ENCODE measurements at places on chromosomes 6 and 20.

- no peak for DNase-seq
Observed at GRCh38 chr6:26028746-26029569, 58.3 kb upstream of the HFE start.

GRCh38 chr6:111201764-111202163 is 114.5 kb downstream of the SLC16A10 start:
- no peak for DNase-seq

DNA sequence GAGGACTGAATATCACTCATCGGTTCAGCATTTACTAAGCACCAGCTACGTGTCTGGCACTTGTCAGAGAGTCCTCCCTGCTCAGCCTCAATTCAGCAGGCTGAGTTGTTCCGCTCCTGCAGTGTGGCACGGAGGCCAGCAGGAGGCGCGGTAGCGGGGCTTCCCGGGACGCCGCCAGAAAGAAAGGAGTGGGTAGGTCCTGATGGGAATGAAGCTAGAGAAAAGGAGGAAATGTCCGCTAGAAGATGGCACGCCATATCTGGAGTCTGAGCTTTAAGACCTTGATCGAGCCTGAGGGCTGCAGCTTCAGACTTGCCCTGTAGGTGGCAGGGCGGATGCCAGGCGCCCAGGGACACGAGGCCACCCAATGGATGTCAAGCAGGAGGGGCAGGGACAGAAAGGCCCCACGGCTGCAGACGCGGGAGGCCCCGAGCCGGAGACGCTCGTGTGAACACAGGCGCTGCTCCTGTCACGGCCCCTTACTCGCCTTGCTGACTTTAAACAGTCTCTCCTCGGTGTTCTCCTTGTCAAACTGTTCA is 18.7 kb downstream of the SERPINB6 start:
- peak; percentile 77 for DNase-seq

DNA sequence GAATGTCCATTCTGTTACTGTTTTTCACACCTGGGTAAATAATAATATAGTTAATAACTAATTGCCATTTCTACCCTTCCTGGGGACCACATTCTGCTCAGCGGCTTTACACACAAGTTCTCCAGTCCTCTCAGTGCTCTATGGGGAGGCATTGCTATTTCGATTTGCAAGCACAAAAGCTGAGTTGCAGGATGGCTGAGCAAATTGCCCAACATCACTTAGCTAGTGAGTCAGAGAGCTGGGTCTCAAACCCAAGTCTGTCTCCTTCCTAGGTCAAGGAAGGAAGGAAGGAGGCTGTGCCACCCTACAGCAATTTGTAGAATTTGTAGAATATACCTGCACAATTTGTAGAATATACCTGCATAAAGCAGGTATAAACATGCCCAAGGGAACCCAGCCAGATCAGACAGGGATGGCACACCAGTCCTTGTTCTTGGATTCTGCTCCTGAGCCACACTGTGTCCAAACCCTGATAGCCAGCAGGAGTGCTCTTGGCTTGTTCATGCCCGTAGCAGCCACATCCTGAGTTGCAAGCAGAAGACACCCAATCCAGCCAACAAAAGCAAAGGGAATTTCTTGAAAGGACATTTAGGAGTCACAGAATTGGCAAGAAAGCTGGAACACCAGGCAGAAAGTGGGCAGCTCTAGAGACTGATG is 56.9 kb downstream of the LY86 start:
- DNase-seq, result no peak

- DNase-seq, result no peak
Observed at GRCh38 chr20:37202267-37202943, 23.1 kb upstream of the MROH8 start.

GRCh38 chr6:16953905-16954304 is 147.9 kb upstream of the STMND1 start:
- DNase-seq, result no peak
